Activated B cell treated with CpG ODN at 0.5 μM for 24 hours (primary cell): ENCODE measurements at places on chromosomes 1 and 21. TPM values are rescaled to one million over a fixed set of nuclear protein-coding genes. Genes with fewer than 3 reads are reported as not detected.

The ID3 gene
- 195 and 205 TPM in 2 replicates for total RNA-seq

The PRAMEF13 gene
- not detected in 2 replicates for total RNA-seq

The OR2T35 gene
- total RNA-seq: 0.29 and 1.6 TPM in 2 replicates

The SEMA4A gene
- total RNA-seq: 7.0 and 7.4 TPM in 2 replicates

The TRABD2B gene
- not detected in 2 replicates for total RNA-seq

The HAO2 gene
- not detected in 2 replicates for total RNA-seq

The NEK2 gene
- 0.35 and 0.59 TPM in 2 replicates for total RNA-seq

DNA sequence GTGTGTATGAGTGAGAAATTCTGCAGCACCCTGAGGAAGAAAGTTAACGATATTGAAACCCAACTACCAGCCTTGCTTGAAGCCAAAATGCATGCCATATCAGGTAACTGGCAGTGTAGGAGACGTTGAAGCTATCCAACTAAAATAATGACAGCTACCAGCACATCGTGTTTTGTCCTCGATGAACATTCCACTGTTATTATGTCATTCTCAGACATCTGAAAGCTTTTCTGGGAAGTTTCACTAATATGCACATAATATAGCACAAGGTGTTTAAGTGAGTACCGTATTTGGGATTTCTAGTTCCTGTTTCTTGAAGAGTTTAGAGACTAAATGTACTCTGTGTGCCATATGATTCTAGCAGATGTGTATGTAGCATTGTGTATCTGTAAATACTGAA, 173.5 kb downstream of the DISC1 start:
- no peak for DNase-seq

DNA sequence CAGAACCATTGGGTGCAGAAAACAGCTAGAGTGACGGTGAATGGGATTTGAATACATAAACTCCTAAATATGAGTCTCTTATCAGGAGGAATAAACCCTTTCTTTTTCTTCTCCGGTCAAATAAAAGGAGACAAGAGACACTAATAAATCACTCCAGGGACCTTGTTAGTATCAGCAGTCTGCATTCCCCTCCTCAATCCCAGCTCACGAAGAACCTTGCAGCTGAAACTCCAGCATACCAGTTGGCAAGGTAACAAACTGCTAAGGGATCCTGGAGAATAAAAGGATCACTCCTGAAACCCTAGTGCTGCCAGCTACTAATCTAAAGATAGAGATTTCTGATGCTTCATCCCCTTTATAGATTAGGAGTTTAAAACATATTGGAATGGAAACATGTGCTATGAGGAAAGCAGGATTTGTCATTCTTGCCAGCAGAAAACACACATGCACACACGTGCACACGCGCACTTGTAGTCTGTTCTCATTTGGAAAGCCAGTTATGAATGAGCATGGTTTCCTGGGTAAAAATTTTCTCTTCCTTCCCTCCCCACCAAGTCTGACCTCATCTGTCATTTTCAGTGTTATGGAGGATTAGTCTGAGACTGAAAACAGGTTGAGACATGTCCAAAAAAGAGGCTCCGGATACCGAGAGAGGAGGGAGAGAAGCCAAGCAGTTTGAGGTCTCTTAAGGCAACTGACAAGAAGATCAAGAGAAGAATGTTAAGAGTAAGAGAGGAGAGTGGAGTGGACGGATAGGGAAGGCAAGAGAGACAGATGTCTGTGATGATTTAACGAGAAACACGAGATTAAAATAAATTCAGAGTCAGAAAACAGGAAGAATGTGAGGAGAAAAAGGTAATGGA, 10.9 kb downstream of the IER5 start:
- DNase-seq: no peak

DNA sequence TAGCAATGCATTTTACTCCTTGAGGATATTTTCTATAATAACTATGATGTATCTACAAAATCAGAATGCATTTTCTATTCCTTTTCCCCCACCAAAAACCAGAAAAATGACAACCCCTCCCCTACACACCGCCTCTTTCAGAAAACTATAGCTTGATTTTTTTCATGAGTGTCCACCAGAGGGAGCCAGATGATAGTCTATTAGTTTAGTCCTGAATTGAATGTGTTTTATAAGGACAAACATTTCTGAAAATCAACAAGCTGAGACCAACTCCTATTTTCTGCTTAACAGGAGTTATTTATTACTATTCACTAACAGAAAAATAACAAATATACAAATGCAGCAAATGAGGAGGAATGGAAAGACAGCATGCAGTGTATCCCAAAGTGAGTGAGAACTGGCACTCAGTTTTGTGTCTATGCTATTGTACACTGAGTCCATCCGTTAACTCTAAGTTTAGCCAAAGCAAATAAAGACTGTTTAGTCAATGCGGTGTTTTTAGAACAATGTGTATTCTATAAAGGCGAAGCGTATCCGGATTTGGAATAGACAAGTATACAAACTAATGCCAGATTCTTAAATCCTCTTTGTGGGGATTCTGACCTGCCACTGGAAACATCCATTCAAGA, 182.6 kb downstream of the VAV3 start:
- no peak for DNase-seq

- DNase-seq: no peak
Observed at GRCh38 chr1:154619181-154619948, 11.4 kb upstream of the ADAR start.

DNA sequence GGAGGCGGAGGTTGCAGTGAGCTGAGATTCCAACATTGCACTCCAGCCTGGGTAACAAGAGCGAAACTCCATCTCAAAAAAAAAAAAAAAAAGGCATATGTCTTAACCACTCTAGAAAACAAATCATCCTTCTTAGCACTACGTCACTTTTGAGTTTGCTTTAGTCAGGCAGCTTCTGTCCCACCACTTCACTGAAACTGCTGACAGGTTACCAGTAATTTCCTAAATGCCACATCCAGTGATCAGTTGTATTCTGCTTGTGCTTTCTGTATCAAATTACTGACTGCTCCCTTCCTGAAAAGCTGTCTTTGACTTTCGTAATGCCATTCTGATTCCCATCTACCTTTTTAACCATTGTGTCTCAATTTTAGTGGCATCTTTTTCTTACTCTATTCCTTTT, 21.7 kb downstream of the RCOR3 start:
- DNase-seq: no peak

GRCh38 chr1:204366759-204367158, 7.0 kb upstream of the PLEKHA6 start:
- no peak for DNase-seq

GRCh38 chr1:244241438-244241837, 190.4 kb downstream of the ZBTB18 start:
- no peak for DNase-seq

DNA sequence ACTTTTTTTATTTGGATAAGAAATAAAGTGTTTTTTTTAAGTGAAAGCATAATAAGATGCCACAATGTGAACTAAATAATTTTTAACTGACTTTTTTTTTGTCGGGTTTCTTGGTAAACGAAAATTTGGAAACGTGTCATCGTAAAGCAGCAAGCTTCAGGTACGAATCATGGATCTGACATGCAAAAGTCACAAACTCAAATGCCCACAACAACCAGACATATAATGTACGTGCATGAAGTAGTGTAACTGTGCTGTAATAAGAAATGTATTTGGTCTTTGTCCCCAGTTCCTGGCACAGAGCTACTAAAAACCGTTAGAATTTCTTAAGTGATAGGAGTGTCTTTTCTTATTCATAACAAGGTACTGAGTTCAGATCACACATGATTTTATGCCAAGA, 44.3 kb upstream of the LRRC7 start:
- DNase-seq: no peak

DNA sequence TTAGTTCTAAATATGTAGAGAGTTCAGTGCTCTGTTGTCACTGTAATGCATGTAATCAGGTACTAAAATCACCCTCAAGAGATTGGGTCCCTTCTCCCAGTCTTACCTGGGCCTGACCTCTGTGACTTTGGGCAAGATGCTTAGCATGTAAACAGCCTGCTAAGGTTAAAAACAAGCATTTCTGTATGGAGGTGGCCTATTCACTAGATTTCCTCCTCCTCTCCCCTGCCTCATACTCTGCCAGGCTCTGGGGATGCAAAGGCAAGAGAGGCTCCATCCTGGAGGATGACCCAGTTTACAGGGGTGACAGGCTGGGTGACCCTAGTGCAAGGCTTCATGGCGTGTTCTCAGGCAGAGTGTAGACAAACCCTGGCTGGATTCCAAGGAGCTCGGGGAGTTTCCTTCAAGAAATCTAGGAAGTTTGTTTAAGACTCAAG, 28.8 kb downstream of the VANGL2 start:
- DNase-seq: no peak

DNA sequence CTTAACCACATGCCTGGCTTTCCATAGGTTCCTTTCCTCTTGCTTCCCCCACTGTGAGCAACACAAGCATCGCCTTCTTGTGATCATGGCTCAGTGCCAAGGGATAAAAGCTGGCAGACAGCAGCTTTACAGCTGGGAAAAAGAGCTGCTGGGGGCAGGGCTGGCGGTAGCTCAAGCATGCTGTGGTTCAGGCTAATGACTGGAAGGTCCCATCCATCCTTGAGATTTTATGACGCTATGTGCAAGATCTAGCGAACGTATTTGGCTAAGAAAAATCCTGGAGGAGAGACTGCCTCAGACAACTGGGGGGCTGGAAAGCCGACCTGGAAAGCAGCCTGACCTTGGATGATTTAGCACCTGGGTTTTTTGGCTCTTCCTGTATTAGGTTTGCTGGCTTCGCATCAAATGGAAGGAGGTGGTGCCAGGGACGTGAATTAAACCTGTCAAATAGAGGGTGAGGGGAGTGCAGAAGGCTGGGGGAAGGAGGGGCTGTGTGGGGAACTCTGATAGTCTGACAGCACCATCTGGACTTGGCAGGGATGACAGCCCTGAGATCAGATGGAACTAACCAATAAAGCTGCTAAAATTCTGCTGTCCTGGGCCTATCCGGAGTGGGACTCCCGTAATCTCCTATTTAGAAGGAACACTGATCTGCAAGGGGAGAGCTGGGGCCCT, 34.8 kb downstream of the ZMYND12 start:
- no peak for DNase-seq

GRCh38 chr1:75600781-75601180, 10.1 kb downstream of the SLC44A5 start:
- no peak for DNase-seq
